NCI-H1436 (cell line): ENCODE measurements at places on chromosomes 11 and 22.

DNA sequence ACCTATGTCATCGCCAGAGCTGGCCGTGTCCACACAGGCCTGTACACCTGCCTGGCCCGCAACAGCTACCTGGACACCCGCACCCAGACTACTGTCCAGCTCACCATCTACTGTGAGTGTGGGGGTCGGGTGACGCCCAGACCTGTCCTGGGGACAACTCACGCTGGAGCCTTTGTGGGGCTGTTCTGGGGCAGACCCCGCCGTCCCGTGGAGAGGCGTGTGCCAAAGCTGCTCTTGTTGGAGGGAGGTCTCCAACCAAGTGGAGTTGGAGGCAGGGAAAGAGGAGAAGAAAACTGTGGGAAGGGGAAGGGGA is 4.3 kb downstream of the VSIG10L2 start:
- no peak for DNase-seq

DNA sequence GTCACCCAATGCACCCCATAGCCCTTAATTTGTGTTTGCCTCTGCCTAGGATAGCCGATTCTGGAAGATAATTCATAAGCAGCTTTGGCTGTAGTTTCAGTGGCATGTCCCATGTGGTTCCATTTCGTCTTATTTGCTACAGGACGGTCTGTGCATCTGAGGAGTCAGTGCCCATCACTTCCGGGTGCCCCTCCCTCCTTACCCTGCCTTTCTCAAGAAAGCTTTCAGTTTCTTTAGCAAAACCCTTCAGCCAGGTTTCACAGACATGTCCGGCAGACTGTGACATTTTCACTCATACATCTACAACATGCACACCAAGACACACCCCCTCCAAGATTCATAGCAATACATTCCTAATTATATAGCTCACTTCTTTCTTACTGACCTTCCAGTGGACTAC is 14.3 kb downstream of the TP53AIP1 start:
- no peak for DNase-seq

- DNase-seq, result no peak
These were observed 1476.5 kb downstream of the TBC1D22A start for GRCh38 chr22:48238966-48239365.

GRCh38 chr11:61686066-61686465 is 5.9 kb downstream of the DAGLA start:
- no peak for DNase-seq

DNA sequence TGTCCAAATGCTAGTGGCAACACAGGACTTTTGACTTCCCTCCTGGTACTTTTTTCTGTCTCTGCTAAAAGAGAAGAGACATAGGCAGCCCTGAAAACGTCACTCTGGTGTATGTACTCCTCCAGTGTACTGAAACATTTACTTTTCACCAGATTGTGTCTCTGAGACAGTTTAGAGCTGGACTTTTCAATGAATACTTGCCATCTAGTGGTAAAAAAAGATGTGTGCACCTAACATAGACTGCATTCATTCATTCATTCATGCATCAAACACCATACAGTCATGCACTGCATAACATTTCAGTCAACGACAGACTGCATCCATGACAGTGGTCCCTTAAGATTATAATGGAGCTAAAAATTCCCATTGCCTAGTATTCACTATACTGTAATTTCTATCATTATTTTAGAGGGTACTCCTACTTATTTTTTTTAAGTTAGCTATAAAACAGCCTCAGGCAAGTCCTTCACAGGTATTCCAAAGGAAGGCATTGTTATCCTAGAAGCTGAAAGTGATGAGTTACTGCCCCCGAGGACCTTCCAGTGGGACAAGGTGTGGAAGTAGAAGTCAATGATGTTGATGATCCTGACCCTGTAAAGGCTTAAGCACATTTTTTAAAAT is 186.2 kb downstream of the SPON1 start:
- peak; percentile 3 for DNase-seq

DNA sequence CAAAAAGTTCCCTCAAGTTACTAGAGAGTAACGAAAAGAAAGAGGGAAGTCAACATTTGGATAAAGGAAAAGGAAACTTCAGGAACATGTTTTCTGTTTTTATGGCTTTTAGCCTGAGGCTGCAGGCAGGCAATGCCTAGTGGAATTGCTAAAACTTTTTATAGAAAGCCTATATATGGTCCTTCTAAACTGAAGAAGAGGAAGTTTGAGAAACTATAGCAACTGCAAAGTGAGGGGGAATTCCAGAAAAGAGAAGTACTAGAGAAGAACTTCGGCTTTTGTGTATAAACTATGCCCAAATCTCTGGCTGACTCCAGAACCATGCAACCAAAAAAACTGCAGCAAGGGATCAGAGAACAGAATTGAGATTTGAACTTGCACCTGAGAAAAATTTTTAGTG is 74.3 kb upstream of the ARHGAP42 start:
- DNase-seq, result no peak

- DNase-seq, result no peak
These were observed 41.7 kb downstream of the LMO1 start for GRCh38 chr11:8221917-8222495.

DNA sequence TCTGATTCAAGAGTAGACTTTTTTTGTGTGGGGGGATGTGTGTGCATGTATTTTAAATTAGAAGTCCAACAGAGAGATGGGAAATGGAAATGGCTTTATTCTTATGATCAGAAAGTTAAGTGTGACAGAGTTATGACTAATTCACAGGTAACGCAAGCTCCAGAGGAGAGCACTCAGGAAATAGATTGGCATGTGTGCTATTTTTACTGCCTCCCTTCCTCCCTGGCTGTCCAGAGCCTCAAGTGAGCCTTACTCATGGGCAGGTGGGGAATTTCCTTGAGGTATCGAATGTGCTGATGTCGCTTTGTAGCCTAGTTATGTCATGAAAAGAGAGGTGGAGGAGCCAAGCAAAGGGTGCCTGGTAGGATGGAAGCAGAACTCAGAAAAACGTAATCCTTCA is 70.3 kb upstream of the BDNF start:
- no peak for DNase-seq

- no peak for DNase-seq
These were observed 64.2 kb downstream of the SESN3 start for GRCh38 chr11:95166781-95167180.

DNA sequence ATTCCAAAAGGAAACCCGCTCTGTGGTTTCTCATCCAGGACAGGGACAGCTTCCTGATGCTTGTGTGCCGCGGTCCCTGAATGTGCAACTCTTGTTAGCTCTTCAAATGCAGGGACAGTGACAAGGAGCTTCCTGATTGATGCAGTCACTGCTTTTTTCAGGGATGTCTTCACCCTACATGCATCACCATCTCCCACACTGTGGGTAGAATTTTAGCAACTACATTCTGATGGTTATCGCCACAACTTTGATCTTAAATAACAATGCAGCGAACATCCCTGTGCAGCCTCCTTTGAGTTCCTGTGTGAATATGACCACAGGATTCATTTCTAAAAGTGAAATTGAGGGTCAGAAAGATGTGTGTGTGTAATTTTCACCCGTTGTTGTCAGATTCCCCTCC is 115.0 kb downstream of the GGTLC2 start:
- DNase-seq, result no peak

DNA sequence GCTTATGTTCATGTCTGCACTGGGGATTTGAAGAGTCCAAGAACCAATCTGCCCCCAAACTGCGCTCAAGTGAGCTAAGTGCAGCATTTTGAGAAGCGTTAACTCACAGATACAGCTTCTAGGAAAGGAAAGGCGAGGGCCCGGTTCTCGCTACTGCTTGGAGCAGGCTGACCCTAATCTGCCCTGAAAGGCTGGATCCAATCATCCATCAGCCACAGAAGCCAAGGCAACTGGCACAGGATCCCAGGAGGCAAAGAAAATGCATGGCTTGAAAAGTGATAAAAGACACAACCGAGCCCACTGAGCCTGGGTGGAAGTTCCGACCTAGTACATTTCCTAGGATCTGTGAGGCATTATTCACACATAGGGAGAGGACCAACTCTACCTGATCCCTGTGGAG is 174.8 kb downstream of the LARGE1 start:
- DNase-seq, result no peak

DNA sequence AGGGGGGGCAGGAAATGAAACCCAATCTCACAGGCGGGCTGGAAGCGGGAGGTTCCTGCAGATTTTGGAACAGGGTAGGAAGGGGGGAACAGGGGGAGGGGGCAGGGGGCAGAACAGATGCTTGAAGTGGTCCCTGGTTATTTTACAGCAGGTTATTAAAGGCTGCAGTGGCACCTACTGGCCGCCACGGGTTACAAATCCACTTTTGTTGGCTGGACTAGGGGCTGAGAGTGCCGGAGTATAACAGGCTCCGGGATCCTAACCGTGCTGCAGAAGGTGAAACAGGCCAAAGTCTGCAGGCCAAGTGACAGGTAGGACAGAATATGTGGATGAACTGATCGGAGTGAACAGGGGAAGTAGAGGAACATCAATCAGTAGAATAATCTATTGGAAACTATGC is 2.5 kb downstream of the ROBO3 start:
- no peak for DNase-seq

GRCh38 chr11:6237266-6237665 is 1.6 kb upstream of the CNGA4 start:
- DNase-seq, result no peak

GRCh38 chr11:85813721-85814120 is 2.8 kb upstream of the SYTL2 start:
- DNase-seq, result peak; percentile 24

DNA sequence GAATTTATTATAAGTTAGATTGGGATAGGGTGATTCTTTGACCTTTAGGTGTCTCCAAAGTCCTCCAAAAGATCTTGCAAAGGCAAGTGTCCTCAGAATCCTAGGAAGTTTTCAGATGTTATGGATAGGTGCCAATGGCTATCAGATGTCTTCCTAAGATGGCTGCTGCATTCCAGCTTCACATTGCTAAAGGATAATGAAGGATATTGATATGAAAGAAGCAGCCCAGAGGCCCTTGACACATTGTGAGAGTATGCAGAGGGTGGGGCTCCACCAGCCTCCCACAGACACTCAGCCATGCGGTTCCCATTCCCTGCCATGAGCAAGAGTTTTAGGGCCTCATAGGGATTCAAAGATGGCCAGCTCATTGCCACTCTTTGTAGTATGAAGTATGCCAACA is 22.3 kb upstream of the GLYATL2 start:
- no peak for DNase-seq

DNA sequence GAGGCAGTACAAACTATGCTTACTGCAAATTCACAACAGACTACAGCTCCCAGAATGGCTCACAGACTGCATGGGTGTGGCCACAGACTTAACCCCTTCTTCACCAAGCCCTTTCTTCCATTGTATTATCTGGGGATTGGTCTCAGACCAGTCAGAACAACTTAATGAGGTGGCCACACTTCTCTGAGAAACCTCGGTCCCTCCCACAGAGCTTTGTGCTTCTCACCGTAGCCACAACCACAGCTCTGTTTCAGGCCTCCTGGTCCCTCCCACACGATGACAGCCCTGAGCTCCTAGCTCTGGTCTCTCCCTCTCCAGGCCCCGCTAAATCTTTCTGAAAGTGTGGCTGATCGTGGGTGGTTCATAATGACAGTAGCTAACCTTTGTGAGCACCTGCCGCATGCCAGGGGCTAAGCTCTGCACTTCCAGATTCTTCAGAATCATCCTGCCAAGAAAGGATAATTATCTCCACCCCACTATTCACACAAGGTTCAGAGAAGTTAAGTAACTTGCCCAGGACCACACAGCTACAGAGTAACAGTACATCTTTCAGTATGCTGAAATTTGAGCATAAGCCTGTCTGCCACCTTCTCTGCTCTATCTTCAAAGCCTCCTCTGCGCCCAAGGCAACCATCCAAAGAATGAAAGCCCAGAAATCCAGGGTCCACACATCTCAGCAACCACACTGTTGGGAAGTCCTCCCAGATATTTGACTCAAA is 5.4 kb downstream of the PDE2A start:
- DNase-seq, result no peak

DNA sequence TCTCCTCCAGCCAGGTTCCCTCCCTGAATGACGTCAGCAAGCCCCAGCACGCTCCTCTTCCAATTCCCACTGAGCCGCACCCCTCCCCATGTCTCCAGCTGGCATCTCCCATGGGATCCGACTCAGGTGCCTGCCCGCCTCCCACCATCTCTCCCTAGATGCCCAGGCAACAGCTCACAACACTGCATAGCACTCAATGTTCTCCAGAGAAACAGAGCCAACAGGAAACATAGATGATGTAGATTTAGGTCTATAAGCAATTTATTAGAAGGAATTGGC is 532.3 kb downstream of the BRD1 start:
- peak; percentile 84 for DNase-seq

DNA sequence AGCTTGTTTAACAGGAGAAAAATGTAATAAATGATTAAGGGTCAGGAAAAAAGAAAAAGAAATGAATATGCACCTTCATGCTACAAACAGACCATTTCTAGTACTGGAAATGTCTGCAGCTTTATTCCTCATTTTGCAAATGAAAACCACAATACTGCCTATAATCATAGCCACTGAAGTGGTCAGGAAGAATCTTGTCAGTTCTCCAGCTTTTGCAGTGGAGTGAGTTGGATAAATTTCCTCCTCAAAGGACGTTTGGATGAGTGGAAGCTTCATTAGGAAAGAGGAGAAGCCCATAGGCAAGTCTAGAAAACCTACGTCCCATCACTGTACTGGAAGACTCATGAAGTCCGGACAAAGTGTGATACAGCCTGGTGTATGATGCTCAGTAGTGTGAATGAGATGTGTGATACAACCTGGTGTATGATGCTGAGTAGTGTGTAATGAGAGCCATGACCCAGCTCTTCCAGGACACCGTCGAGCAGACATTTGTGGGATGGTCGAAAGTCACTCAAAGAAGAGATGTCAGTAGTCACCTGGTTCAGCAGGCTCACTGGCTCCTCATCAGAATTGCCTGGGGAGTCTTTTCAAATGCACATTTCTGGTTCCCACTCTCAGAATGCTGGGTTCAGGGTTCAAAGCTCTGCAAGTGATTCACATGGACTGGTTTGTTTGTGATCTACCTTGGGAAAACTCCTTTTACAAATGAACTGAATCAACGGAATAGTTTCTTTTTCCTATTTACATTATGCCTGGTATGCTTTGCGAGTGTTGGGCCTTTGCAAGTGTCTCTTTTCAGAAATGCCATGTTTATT is 101.3 kb downstream of the PDHX start:
- DNase-seq, result no peak

DNA sequence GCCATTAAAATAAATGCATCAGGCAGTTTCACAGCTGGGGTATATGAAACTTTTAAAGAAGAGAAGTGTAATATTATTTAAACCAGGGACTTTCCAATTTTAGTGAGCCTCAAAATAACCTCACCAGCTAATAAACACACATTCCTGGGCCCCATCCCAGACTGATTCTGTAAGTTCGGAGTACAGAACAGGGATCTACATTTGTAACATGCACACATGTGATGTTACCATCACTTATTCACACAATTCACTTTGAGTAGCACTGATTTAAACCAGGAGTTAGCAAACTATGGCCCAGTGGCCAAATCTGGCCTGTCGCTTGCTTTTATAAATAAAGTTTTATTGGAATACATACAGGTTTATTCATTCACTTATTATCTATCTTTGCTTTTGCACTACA is 62.0 kb downstream of the STK33 start:
- no peak for DNase-seq
